ENCODE measurements at places on chromosomes 5 and 9.

DNA sequence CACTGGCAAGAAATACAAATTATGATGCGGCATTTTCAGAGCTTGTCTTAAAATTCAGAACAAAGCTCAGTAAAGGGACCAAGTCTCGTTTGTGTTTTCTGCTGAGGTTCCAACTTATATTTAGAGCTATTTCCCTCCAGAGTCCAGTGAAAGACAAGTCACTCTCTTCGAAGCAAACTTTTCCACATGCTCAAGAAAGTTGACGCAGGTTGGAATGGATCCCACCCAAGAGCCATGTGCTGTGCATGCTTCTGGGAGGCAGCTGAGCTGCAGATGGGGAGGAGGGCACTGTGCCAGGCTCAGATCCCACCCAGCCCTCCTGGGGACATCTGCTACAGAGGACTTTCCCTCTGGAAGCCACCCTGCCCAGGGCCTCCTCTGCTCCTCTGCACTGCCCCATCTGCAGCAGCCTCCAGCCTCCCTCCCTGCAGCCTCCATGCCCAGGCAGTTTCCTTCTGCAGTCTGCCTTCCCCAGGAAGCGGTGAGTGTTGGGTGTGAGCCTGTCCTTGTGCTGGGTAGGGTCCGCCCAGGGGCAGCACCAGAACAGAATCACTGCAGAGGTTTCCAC lies 75.3 kb downstream of the COL23A1 start:
- no peak for DNase-seq

DNA sequence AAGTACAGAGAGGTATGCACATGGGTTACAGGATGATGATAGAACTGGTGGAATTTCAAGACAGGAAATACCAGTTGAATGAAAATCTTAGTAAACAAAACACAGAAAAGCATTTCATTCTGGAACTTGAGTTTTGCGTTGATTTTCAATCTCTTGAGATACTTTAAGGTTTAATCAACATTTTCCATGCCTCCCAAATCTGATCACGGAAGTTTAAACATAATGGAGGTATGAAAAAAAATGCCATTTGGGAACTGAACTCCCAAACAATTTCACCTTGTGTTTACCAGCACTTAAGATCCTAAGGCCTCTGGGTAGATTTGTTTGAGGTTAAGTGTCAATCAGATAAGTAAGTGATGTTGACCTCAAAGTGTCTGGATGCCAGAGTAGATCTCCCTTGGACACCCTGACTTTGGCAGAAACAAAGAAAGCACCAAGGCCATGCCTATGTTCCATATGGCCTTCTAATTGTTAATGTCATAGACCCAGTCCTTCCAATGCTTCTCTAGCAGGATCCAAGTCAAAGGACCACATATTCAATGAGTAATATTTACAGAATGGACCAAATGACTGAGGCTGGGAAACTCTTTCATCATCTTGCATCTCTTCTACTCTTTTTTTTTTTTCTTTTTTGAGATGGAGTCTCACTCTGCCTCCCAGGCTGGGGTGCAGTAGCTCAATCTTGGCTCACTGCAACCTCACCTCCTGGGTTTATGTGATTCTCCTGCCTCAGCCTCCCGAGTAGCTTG lies 216.9 kb downstream of the ARRDC3 start:
- DNase-seq = no peak

DNA sequence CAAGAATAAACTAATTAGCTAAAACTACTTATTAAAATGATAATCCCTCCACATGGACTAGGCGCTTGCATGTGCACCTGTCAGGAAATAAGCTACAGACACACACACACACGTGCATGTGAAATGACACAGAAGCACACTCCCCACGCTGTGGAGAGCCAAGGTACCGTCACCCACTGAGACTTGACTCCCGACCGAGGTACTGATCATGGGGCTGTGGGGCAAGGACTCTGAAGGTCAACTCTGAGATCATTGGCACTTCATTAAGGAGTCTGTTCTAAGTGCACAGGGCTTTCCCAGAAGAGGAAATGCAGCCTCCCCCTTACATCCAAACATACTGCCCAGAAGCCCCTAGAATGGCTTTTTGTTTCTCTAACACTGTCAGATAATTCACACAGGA lies 264.4 kb upstream of the WWC1 start:
- no peak for DNase-seq

DNA sequence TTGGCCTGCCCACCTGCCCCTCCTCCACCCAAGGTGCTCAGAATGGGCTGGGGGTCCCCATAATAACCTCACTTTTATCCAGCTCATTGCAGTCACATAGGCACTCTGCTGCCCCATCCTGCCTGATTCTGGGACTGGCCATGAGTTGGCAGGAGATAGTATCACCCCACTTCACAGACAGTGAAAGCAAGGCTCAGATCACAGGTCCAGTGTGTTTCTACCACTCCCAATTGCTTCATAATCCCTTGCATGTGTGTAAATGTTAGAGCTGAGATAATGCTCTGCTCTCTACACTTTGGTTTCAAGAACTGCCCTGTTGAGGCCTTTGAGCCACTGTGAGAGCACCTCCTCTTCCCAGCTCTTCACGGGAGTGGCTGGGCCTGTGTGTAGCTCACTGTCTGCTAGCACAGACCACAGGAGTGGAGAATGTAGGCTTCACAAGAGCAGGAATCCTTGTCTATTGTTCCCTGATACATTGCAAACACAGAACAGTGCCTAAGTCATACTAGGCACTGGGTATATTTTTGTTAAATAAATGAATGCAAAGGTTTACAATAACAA lies 8.4 kb downstream of the PCYOX1L start:
- no peak for DNase-seq

GRCh38 chr5:170571875-170572852 lies 68.3 kb downstream of the KCNIP1 start:
- no peak for DNase-seq

GRCh38 chr5:79236970-79237739 lies 1.2 kb downstream of the JMY start:
- no peak for DNase-seq

- no peak for DNase-seq
Observed at GRCh38 chr5:93621327-93621798, 38.3 kb downstream of the NR2F1 start.

- no peak for DNase-seq
Observed at GRCh38 chr5:68411161-68411560, 195.6 kb downstream of the PIK3R1 start.

- DNase-seq = peak; percentile 39
Observed at GRCh38 chr5:131272307-131272706, 8.5 kb downstream of the CDC42SE2 start.

DNA sequence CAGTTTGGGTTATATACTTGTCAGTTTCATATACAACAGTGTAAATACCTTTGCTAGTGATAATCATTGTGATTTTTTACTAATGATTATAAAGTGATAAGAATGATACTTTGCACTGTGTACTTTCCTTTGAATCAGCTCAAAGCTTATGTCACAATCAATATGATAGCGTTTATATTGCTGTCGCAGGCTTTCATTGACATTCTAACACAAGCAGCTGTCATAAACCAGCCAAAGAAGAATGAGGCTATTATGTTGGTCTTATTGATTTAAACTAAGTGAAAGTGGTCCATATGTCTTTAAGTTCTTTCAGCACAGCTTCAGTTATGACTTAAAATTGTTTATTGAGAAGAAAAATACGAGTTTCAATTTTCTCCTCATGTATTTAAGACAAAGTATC lies 272.7 kb upstream of the RGMB start:
- DNase-seq = no peak

DNA sequence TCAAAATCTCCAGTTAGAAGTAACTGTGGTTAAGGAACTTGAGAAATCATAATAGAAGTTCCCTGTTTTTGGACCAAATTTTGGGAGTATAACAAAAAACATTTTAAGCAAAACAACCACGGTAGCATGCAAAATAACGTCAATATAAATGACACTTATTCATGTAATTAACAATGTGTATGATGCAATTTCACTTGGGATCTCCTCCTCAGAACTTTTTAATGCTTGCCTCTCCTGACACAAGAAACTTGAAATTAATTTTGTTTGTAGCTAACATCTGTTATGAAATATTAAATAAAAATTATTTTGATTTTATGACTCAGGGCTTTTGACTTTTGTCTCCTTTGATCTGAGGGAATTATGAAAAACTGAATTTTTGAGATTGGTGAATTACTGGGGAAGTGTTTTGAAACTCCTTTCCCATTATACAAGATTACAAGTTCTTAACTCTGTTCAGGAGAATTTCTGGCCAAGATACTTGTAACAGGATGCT lies 149.7 kb downstream of the ATP10B start:
- no peak for DNase-seq

DNA sequence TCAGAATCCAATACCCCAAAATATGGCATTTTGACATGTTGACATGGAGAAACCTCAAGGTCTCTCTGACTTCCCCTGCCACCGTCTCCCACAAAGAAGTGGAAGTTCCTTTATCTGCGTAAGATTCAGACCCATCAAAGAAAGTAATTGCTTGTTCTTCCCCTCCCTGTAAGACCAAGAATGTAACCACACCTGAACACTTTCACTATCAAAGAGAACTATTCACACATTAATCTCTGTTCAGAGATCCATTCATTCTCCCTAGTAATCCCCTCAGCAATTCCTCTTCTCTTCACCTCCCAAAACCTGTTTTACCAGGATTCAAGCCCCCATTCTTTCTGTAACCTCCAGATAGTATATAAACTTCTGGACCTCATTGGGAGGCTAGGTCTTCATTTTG lies 4.1 kb upstream of the SLC1A1 start:
- DNase-seq = no peak

DNA sequence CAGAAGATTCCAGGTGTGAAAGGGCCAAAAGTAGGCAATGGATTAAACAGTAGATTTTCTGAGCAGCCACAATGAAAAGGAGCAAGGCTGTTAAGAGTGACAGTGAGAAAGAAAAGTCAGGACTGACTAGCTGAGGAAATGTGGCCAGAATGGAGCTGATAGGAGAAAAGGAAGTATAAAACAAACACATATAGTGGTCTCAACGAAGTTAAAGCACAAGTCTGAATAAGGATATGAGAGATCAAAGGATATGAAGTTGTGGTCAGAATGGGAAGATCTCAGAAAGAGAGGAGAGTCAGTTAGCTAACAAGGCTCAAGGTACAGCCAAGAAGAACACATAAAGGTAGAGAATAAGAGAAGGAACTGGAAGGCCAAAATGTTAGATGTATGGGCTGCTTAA lies 39.9 kb downstream of the FNIP1 start:
- DNase-seq = no peak

- DNase-seq = no peak
Observed at GRCh38 chr9:135907006-135907430, 328 bp downstream of the CAMSAP1 start.

GRCh38 chr5:167503926-167504720 lies 787.3 kb upstream of the WWC1 start:
- no peak for DNase-seq

DNA sequence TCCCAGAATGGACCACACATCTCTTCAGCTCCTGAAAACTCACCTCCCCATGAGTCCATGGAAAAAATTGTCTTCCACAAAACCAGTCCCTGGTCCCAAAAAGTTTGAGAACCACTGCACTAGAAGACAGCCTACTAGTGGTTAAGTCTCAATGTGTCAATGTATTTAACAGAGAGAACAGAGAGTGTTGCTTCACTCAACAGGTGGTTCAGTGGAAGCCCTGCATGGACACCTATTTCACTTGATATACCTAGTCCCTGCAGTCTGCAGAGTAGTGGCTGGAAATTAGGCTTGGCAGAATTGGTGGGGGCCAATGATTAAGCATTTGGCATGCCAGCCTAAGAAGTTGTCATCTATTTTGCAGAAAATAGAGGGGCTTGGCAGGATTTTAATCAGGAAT lies 23.0 kb downstream of the IL7R start:
- DNase-seq = no peak

DNA sequence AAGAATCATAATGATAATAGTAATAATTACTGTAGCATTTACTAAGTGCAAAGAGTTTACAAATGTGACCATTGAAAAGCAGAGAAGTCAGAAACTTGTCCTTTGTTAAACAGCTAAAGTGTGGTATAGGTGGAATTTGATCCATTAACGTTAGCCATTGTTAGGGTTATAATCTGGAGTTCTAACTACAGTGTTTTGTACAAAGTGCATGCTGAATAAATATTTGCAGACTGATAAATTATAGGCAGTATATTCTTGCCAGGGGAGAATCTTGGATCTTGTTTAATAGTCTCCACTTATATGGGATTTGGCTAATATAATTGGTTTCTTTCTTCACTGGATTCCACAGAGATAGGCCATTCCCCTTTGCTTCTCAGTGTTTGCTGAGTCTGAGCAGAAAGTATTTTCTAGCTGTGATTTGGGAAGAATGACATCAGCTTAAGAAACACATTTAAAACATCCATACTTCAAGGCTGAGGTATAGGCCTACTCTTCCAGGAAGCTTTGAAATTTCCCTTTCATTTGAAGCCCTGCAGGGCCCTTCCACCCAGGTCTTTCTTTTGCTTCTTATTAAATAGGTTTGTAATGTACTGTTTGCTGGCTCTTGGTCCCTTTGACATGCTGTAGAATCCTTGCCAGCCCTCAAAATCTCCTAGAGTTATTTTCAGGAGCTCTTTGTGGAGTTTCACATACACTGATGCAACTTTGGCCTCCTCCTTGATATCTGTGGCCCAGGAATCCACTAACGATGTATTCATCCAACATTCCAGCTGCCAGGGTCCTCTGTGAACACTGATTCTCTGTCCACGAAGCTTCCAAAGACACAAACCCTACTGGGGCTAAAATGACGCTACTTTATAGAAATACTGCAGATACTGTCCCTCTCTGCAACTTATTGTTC lies 51.4 kb downstream of the ATP10B start:
- no peak for DNase-seq

GRCh38 chr9:135785013-135785575 lies 83.1 kb downstream of the KCNT1 start:
- no peak for DNase-seq

GRCh38 chr5:54013556-54014194 lies 296.7 kb downstream of the ARL15 start:
- peak; percentile 63 for DNase-seq

DNA sequence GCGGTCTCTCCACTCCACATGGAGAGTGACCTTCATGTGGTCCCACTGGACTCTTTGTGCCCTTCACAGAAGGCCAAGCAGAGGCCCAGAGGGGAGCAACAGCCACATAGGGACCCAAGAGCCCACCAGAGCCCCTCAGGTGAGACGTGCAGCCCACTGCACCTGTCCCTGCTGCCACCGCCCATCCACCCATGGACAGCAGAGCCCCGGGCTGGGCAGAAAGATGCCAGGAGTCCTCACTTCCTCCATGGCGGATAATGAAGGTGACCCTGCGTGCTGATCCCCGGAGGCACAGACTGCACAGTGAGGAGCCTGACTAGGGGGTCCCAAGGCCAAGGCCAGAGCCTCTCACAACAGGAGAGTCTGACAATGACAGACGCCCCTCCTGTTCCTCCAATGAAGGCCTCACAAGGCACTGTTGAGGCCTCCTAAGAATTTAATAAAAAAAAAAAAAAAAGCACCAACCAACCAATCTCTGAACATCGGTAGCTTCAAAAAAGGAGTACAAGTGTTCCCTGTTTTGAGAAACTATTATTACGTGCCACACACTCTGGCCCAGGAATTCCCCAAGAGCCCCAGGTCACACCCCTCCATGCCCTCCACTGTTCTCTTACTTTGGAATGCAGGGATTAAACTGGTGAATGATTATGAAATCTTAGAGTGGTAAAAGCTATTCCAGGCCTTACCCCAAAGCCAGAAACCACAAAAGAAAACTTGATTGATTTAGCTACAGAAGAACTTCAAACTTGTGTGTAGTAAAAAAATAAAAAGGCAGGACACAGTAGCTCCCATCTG lies 2.8 kb upstream of the PPP1R26 start:
- DNase-seq = peak; percentile 4

GRCh38 chr5:36957953-36958537 lies 81.5 kb downstream of the NIPBL start:
- DNase-seq = no peak
